ENCODE measurements at places on chromosomes 3 and 15. TPM values are rescaled to one million over a fixed set of nuclear protein-coding genes. Genes with fewer than 3 reads are reported as not detected.
A peak's percentile ranks its signal among the peaks of the same experiment; 100 is the strongest.

- DNase-seq, result no peak
Measured at GRCh38 chr3:2802429-2802828, 307.7 kb downstream of the IL5RA start.

DNA sequence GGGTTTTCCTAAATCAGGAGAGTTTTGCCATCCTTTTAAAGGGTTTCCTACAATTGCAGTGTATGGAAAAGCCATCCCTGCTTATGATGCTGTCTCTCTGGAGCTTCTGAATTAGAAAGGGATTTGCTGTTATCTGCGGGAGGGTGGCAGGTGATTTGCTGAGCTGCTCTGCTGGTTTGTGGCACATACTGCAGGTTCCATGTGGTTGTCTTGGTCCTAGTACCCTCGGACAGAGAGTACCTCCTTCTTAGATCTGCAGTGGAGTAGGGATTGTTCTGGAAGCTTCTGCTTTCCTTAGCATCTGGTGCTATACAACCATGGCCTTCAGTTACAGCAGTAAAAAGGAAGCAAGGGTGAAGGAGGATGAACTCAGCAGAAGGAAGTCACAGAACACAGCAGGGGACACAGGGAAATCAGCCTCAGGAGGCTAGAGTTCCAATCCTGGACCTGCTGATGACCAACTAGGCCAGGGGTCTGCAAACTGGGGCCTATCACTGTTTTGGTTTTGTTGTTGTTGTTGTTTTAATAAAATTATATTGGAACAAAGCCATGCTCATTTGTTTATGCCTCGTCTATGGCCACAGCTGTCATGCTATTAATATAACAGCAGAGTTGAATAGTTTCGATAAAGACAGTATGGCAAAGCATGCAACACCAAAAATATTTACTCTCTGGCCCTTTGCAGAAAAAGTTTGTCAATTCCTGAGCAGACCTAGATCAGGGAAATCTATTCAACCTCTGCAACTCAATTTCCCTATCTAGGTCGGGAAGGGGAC lies 39.5 kb downstream of the STARD5 start:
- DNase-seq, result no peak

DNA sequence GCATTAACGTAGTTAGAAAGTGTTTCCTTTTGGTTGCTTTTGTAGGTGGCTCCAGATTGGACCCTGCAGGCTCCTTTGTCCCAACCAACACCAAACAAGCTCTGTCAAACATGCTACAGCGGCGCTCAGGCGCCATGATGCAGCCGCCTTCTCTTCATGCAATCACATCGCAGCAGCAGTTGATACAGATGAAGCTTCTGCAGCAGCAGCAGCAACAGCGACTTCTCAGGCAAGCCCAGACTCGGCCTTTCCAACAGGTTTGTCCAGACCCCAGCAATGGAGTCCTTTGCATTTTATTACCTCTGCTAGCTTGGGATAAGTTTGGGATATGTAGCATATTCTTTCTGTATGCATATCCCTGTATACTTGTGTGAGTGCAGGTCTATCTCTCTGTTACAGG lies 10.1 kb upstream of the P2RY12 start:
- DNase-seq, result no peak

DNA sequence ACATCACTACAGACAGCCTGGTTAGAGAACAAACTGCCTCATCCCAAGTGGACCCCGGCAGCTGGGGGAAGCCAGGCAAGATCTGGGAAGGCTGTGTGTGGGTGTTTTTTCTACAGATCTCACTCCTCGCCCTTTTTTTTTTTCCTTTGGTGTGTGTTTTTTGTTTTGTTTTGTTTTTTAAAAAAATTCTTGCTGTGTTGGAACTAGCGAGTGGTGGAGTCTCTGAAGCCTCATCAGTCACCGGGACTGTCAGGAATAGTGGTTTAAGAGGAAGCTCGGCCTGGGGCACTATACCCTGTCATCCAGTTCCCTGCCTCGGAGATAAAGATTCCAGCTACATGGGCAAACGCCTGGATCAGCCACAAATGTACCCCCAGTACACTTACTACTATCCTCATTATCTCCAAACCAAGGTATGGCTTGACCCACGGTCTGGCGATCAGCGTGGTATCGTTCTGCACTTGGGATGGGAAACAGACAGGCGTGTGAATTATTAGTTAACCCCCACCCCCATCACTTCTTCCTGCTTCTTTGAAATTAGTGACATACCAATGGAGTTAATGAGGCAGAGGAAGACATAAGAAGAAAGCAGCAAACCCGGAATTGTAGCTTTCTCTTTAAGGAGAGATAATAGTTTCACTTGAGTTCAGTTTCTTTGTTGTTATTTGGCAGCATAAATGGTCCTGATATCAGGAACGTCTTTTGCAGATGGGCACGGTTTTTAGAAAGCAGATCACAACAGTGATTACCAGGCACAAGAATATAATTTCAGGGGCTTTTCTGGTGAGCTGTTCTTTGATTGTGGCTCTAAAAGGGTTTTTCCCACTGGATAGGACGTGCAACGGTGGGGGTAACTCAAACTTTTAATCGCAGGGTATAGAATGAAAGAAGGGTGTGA lies 722 bp downstream of the RBMS3 start:
- peak; percentile 4 for DNase-seq

DNA sequence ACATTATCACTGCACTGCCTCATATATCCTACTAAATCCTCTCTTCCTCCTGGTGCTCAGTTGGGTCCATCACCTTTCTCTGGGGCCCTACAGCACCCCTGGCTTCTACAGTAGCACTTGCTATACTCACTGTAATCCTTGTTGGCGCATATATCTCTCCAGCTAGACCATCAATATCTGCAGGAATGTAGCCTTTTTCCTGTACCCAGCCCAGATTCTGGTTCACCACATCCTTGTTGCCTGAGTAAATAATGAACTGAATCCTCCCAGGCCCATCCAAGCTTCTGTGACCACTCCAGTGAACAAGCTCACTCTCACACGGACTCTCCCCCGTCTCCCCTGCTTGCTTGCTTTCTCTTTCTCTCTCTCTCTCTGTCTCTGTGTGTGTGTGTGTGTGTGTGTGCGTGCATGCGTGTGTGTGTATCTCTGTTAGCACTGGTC lies 62.5 kb upstream of the LIPC start:
- DNase-seq, result no peak

DNA sequence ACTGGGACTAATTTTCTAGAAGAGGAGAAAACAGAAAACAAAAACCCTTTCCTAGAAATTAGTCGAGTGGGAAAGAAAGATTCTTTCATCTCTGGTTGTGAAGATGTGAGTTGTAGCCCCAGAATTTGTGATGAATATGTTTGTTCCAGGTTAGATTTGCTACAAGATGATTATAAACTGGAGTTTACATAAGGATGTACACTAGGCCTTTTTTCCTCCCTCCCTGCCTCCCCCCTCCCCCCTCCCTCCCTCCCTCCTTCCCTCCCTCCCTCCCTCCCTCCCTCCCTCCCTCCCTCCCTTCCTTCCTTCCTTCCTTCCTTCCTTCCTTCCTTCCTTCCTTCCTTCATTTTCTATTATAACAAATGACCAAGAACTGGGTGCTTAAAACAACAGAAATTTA lies 1502.0 kb downstream of the SI start:
- no peak for DNase-seq

DNA sequence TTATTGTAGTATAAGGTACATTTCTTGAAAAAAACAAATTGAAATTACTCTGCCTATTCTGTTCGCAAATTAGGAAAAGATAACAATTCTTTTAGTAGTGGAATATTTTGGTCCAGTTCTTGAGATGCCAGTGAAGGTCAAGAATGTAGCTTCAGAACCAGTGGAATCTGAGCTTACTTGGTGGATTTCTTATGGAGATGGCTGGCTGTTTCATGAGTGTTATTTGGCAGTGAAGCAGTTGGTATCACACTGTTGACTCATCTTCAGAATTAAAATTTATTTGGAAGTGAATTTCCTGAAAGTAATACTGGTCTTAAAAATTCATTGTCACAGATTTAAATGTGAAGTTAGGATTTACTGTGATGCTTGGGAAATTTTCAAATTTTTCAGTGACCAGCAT lies 19.1 kb downstream of the RNF13 start:
- DNase-seq, result no peak

GRCh38 chr15:73287019-73287418 lies 81.7 kb downstream of the HCN4 start:
- DNase-seq, result peak; percentile 13

DNA sequence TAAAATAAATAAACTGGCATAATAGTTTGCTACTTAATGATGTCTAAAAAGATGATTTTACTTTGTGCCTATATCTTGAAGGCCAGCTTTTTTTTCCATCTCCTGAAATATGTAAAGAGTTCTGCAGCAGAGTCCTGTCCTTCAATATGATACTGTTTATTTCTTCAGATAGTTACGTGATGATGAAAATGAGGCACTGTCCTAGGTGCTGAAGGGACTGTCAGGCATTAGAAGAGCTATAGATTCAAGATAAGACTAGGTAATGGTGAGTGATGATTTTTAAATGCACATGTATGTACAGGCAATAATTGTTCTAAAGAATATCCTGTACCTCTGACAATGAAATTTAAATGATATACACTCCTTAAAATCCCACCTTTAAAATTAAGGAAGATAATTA lies 326.9 kb upstream of the DNAJC19 start:
- no peak for DNase-seq

DNA sequence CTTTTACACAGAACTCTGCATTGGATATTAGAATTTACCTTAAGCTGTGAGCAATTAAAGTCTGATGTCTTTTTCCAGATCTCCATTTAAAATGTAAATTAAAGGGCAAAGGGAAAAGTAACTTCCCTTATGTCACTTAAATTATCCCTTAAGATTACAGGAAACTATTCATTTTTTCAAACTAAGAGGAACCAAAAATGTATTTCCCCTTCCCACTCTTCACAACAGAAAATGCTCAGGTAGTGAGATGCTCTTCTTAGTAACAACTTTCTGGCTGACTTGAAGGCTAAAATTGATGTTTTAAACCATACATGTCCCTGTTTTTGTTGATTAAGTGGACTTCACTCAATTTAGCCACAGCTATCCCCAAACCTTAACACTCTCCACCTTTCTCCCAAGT lies 17.6 kb downstream of the RSL24D1 start:
- no peak for DNase-seq

- DNase-seq, result no peak
Measured at GRCh38 chr15:95698230-95698629, 632.3 kb upstream of the NR2F2 start.

DNA sequence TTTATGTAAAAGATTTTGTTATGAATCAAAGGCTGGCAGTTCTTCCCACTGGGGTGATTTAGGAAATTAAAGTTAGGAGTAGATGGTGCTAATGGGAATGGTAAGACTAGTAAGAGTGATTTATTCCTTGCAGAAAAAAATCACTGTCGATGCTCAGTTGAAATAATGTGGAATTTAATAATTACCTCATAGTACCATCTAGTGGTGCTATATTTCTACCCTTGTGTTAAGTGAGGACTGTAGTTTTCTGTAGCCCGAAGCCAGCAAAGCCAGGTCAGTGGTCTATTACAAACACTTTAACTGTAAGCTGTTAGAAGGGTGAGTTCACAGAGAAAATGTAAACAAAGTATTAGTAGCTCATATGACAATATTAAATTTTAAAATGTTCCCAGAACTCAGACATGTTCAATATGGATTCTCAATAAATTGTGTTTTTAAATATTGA lies 39.5 kb upstream of the GOLGA8J start:
- no peak for DNase-seq

DNA sequence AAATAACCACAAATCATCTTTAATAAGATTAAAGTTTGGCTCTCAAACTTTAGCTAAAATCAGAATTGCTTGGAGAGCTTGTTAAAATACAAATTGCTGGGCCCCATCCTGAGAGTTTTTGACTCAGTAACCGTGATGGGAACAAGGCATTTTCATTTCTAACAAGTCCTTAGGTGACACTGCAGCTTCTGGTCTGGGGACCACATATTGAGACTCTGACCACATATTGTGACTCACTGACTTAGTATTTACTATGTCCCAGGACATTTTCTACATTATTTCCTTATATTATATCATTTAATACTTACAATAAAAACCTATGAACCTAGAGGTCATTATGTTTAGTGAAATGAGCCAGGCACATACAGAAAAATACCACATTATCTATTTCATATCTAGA lies 164.5 kb downstream of the ZMAT3 start:
- no peak for DNase-seq

- no peak for DNase-seq
Measured at GRCh38 chr15:91787198-91787597, 66.3 kb upstream of the SLCO3A1 start.

DNA sequence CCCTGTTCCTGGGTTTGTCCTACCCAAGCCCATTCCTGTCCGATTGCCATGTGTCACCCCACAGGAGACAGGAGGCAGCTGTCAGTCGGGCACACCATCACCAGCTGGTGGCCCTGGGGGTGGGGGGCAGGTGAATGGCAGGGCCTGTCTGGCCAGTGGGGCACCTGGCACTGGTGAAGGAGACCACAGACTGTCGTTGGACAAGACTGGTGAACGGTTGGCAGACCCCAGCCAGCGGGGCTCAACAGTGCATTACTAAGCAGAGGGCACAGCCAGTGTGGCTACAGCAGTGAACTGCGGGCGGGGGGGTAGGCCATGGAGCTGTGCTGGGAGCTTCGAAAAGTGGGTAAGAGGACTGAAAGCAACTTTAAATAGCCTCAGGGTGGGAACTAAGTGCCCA lies 2.1 kb downstream of the SEMA7A start:
- DNase-seq, result peak; percentile 45

- no peak for DNase-seq
Measured at GRCh38 chr15:61527836-61528580, 298.9 kb upstream of the RORA start.

DNA sequence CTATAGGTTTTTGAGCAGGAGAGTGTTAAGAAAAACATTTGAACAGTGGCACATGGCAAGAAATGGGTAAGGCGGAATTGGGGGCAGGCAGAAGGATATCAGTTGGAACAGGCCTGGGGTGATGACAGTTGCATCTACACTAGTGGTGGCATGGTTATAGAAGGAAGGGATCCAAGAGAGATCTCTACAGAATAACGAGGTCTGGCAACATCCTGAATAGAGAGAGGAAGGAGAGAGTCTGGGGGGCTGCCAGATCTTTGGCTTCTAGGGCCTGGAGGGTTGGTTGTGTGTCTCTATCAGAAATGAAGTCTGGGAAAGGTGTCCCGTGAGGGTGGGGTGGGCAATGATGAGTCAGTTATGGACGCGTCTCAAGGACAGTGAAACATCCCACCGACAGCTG lies 26.3 kb downstream of the FSTL1 start:
- no peak for DNase-seq

- no peak for DNase-seq
Measured at GRCh38 chr3:104892044-104892443, 474.7 kb upstream of the ALCAM start.

Gene NRROS
- total RNA-seq, result 85.9 TPM

Gene CCR9
- total RNA-seq, result 0.76 TPM

Gene C3orf49
- total RNA-seq, result not detected

Gene ERICH6
- total RNA-seq, result not detected

Gene RBPMS2
- total RNA-seq, result 0.32 TPM

Gene GOLGA6B
- total RNA-seq, result not detected

All from B cell (primary cell).